ENCODE measurements at places on chromosomes 6 and 20.

GRCh38 chr20:577167-577791, 32.8 kb downstream of the TCF15 start:
- DNase-seq: no peak

DNA sequence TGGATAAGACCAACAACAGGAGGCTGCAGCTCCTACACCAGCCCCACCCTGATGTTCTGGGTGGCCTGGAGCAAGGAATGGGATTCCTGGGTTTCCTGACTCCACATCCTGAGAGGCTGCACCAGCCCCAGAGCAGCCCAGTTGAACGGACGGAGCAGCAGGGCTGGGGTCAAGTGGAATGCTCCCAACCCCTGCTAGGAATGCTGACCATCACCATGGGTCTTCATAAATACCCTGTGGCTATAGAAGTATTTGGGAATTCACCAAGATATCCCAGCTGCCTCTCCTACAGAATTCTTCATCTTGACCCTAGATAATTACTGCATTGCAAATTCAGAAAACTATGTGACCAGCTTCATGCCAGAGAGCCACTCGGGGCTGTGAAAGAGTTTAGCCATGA, 180.3 kb downstream of the THBS2 start:
- DNase-seq: no peak

DNA sequence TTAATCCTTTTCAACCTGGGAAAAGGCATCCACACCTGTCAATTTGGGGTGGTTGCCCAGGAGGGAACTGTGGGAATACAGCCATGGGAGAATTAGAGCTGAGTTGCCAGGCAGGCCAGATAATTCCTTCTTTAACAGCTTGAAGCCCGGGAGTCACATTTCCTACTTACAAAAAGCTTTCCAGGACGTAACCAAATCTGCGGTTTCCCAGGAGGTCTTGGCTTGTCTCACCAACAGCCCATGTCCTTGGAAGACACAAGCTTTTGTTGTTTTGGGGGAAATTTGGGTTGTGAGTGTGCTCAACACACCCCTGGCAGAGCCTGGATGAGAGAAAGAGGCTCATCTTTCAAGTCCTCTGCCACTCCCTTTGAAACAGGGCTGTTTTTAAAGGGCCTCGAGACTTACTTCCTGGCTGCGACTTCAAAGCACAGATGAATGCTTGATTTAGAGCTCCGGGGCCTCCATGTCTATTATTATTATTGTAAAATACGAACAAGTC, 465.9 kb upstream of the BTBD3 start:
- DNase-seq: no peak

- no peak for DNase-seq
These were observed 47.6 kb downstream of the CPXM1 start for GRCh38 chr20:2752567-2753460.

- DNase-seq: no peak
These were observed 143.2 kb downstream of the MBOAT1 start for GRCh38 chr6:20069021-20069522.

DNA sequence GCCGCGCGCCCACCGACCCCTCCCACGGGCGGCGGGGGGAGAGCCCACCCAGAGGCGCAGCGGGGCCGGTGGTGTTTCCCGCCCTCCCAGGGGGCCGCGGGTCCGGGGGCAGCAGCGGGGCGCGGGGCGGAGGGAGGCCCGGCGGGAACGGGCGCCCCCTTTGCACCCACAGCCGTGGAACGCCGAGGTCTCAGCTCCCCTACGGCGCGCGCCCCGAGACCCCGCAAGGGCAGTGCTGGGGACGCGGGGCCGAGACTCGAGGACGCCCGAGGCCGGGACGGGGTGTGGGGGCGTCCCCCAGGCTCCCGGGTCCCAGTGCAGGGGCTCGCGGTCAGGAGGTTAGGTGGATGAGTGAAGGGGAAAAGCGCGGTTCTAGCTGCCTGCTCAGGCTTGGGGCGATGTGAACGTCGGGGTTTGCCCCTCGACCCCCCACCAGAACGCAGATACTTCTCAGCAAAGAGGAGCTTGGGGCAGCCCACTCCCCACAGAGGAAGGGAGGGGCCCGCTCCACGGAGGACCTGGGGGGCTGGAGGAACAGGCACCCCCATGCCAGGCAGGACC, 65.5 kb upstream of the BHLHE23 start:
- DNase-seq: no peak

- no peak for DNase-seq
These were observed 1.1 kb upstream of the LSM14B start for GRCh38 chr20:62120990-62121775.

GRCh38 chr6:140897349-140897748, 1235.4 kb upstream of the GJE1 start:
- no peak for DNase-seq

DNA sequence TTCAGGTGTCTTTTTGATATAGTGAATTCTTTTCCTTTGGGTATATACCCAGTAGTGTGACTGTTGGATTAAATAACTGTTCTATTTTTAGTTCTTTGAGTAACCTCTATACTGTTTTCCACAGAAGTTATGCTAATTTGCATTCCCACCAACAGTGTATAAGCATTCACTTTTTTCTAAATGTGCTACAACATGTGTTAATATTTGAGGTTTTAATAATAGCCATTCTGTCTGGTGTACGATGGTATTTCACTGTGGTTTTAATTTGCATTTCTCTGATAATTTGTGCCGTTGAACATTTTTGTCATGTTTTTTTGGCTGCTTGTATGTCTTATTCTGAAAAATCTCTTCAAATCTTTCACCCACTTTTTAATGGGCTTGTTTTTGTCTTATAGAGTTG, 563.5 kb downstream of the GRIK2 start:
- no peak for DNase-seq

DNA sequence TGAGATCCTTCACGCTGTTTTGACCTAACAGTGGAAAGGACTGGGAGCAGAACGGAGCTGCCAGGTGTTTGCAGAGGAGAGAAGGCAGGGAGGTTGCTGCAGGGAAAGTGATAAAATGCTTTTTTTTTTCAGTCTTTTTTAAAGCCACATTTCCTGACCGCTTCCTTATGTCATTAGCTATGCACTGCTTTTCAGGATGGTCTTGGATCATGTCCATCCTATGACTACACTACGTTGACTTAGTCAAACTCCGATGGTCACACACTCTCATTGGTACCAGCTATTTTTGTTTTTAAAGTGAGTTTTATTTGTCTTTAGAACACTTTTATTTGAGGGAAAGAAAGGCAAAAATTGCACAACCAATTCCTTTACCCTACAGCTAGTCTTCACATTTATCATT, 89.2 kb upstream of the EXOC2 start:
- no peak for DNase-seq

GRCh38 chr6:165266621-165267020, 42.8 kb downstream of the C6orf118 start:
- no peak for DNase-seq

- DNase-seq: no peak
These were observed 241.5 kb downstream of the NRN1 start for GRCh38 chr6:5765141-5765760.

- no peak for DNase-seq
These were observed 29.2 kb downstream of the TFAP2A start for GRCh38 chr6:10385524-10386132.

DNA sequence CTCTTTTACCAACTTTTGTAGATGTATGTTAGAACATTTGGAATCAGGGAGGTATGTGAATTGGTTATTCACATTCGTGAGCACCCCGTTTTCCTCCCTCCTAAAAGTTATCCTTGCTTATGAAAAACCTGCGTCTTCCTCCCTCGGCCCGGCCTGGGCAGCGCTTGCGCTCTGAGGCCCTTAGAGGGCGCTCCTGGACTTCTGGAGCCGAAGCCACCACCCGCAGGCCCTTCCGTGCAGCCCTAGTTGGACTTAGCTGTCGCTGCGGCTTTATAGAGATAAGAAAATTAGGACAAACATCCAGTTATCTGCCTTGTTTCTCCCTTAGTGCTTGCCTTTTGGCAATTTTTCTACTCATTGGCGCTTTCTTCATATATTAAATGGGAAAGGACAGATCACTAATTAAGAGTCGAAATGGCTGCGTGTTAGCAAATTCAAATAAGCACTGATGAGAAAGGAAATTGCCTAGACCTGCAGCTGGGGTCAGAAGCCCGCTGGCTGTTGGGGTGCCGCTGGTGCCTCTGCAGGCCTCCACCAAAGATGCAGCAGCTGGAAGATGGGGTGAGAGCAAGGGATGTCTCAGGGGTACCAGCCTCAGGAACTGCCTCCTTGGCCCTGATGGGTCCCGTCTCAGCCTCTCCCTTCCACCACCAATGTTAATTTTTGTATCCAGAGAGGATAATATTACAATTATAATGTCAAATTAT, 5.2 kb downstream of the FNDC1 start:
- DNase-seq: peak; percentile 20

DNA sequence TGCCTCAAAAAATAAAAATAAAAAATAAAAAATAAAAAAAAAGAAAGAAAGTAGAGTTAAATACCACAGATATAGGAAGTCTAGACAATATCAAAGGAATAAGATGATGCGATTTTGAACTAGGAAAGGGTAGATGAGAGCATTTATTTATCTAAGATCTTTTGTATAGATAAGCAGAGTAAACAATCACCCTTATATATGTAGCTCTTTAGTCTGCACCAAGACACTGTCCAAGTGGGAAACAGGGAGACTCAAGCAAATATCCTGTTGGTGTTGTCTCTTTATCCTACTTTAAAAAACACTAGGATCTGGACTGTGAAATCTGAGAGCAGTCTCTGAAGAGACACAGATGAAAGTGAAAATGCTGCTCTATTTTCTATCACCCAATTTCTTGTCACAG, 587.0 kb upstream of the FLRT3 start:
- DNase-seq: no peak

- no peak for DNase-seq
These were observed 2.3 kb upstream of the TRAM2 start for GRCh38 chr6:52579006-52579660.

DNA sequence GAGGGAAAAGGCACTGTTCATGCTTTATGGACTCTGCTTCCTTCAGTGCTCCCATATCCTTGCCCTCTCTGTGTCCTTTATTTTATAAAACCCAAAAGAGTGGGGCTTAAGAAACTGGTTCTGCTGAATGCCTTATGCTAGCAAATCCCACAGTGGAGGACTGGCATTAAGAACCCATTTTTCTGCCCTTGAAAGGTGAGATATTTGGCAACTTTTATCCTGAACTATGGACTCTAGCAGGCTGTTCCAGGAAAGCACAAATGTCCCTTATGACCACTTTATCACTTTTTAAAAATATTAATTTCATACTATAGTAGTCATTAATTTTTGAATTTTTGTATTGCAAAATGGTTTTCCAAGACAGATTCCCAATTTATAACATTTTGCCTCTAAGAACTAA, 93.3 kb downstream of the ADAT2 start:
- no peak for DNase-seq

- DNase-seq: no peak
These were observed 84.2 kb upstream of the FOXC1 start for GRCh38 chr6:1525364-1526038.

GRCh38 chr6:144408161-144408560, 123.0 kb downstream of the UTRN start:
- no peak for DNase-seq
